ENCODE measurements at places on chromosomes 13 and 19.

DNA sequence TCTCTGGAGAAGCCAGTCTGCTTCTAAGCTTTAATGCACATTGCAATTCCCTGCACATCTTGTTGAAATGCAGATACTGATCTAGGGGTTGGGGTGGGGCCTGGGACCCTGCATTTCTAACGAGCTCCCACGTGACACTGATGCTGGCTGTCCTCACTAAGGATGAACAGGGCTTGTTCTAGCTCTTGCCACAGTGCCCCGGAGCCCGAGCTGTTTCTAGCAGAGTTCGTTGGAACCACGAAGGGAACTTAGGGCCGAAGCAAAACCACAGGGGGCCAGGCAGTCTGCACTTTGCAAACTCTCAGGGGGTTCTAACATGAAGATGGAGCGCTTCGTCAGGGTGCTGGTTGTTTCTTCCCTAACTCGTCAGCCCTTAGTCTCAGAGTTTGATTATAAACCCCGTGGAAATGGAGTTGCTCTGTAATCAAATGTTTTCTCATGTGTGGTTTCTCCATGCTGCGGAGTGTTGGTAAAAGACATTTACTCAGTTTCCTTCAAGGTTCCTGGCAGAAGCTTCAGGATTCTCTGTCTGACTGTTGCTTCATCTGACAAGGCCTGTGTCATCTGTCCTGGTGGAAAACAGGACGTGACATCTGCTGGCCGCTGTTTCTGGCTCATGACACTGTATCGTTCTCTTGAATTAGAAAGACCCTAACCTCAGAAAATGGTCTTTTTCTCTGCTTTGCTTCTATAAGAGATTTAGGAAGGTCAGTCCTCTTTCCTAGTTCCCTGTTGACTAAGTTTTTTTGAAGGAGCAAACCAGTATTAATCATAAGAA lies 221.5 kb downstream of the TEX29 start:
- DNase-seq: no peak

DNA sequence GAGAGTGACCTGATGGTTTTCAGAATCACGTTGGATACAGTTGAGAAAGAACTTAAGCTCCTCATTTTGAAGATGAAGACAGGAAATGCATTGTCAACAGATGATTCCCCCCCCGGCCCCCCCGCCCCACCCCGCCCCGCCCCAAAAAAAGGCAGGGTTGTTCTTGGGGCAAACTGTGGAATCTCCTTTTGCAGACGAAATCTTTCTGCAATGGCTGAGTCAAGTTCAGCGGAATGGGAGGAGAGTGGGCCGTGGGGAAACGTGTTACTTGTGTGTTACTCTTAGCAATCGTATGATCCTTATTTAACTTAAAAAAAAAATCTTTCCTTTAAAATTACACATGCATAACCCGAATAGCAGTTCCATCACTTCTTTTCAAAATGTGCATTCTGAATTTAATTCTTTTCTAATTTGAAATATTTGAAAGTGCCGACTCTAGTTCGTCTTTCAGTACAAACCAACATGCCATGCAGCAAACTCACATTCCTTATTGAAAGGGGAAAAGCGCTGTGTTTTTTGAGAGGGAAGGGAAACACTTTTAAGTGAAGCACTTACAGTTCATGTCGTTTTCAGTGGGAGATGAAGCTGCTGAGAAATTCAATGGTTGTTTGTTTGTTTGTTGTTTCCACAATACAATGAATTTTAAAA lies 348.5 kb upstream of the ARGLU1 start:
- DNase-seq: no peak

DNA sequence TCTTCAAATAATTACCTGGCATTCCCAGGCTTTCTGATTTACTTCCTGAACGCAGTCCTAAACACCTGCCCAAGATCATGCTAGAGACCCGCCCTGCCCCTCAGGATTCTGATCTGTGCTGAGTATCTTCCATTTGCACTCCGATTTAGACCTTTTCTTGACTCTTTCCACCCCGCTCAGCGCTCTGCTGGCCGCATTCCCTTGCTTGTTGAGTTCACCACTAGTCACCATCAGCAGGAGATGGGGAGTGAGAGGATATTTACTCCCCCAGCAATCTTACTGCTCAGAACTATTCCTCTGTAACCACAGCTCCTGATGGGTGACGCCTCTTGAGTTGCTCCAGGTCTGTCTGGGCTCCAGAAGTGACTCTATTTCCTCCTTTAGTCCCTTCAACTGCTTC lies 419.4 kb upstream of the MIR17HG start:
- no peak for DNase-seq

- no peak for DNase-seq
Observed at GRCh38 chr13:77544355-77544754, 8.8 kb downstream of the SCEL start.

- no peak for DNase-seq
Observed at GRCh38 chr19:30530751-30531150, 158.6 kb downstream of the ZNF536 start.

DNA sequence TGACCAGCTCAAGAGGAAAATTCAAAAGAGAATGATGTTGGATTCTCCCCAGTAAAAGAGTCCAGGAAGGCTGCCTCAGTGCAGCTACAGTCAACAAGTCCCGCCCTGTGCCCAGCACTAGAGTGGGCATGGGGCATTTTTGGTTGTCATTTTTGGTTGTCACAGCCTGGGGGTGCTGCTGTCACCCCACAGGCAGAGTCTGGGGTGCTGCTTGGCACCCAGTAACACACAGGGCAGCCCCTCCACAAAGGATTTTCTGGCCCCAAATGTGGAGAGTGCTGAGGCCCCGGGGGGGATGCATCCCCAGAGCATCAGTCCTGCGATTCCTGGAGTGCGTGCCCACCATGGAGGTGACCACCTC lies 28.2 kb upstream of the TMEM255B start:
- DNase-seq: no peak

- DNase-seq: no peak
Observed at GRCh38 chr13:84430015-84430414, 547.7 kb upstream of the SLITRK1 start.

GRCh38 chr19:16039081-16039480 lies 37.2 kb upstream of the TPM4 start:
- no peak for DNase-seq

GRCh38 chr19:12995596-12996405 lies 526 bp downstream of the NFIX start:
- no peak for DNase-seq

GRCh38 chr13:83229574-83230305 lies 652.5 kb downstream of the SLITRK1 start:
- DNase-seq: no peak

- DNase-seq: no peak
Observed at GRCh38 chr13:23790577-23791170, 98.5 kb downstream of the MIPEP start.

- no peak for DNase-seq
Observed at GRCh38 chr19:2519482-2519881, 43.6 kb downstream of the GADD45B start.

DNA sequence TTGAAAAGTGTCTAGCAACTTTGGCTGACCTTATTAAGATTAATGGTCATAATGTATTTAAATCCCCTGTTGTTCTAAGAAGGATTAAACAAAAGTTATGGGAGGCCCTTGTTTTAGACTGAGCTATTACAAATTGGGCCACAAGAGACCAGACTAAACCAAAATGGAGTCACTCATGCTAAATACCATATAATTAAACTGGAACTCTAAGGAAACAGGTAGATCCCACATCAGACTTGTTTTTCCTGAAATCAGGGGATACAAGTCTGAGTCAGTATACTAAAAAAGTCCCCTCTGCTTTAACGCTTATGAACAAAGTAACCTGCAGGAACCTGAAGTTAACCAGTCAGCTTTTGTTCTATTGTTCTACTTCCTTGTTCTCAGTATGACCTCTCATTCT lies 305.9 kb upstream of the SGCG start:
- no peak for DNase-seq

DNA sequence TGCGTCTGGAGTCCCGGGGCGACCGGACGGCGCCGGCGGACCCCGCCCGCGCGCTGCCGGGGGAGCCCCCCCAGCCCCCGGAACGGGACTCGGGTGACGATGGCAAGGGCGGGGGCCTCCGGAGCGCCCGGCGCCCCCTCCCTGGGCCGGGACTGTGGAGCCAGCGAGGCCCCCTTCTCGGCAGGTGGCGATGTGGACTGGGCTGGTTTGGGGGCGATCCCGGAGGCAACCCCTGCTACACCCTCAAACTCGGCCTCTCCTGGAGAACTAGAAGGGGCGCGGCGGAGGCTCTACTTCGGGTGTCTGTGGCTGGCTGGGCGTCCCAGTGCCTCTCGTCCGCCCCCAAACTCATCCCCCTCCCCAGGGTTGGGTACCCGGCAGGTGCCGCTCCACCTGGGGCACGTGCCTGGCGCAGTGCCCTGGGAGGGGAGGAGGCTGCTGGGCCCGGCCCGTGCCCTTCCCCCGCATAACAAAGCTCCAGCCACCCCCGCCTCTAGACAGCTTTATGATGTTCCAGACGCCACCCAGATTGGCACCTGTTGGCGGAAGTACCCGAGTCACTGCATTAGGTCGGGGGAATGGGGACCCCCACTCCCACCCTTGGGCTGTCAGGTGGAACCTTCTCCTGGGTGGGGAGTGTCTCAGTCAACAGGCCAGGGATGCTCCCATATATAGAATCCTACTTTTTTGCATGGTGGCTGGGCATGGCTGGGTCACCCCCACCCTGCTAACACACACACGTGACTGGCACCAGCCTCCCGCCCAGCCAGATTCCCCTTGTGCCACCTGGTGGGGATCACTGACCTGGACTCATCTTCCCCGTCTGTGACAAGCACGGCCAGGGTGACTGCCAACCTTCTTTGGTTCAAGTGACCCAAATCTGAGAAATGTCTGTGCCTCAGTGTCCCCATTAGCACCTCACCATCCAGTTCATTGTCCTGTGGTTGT lies 722 bp downstream of the PKN1 start:
- no peak for DNase-seq

- no peak for DNase-seq
Observed at GRCh38 chr13:99507986-99508385, 6.7 kb downstream of the TM9SF2 start.

- no peak for DNase-seq
Observed at GRCh38 chr19:39949026-39949747, 14.8 kb upstream of the FCGBP start.

DNA sequence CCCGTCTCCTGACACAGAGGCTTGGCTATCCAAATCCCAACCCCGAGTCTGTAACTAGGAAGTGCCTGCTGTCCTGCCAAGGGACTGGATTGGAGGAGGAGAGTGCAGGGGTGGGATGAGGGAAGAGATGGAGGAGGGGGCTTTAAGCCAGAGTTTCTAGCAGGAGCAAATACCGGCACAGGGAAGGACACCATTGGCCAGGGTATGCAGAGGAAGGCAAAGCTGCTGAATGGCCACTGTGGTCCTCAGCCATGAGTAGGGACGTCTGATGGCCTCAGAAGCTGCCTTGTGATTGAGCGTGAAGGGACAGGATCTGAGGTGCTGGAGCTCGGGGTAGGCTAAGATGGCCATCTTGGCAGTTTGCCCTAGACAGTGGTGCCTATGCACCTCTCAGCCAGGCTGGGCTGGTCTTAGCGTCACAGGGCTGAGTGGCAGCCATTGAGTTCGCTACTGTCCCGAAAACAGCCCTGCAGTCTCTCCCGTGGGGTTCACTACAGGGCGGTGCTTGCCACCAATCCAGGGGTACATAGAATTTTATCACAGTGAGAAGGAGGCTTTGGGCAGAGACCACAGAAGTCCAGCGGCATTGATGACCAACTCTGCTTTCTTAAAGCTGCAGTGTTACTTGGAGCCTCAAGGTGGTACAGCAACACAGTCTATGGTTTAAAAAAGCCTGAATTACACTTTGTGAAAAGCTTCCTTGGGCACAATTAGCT lies 61.8 kb downstream of the AKAP11 start:
- no peak for DNase-seq

GRCh38 chr13:44763615-44764301 lies 187.6 kb upstream of the TSC22D1 start:
- DNase-seq: no peak

DNA sequence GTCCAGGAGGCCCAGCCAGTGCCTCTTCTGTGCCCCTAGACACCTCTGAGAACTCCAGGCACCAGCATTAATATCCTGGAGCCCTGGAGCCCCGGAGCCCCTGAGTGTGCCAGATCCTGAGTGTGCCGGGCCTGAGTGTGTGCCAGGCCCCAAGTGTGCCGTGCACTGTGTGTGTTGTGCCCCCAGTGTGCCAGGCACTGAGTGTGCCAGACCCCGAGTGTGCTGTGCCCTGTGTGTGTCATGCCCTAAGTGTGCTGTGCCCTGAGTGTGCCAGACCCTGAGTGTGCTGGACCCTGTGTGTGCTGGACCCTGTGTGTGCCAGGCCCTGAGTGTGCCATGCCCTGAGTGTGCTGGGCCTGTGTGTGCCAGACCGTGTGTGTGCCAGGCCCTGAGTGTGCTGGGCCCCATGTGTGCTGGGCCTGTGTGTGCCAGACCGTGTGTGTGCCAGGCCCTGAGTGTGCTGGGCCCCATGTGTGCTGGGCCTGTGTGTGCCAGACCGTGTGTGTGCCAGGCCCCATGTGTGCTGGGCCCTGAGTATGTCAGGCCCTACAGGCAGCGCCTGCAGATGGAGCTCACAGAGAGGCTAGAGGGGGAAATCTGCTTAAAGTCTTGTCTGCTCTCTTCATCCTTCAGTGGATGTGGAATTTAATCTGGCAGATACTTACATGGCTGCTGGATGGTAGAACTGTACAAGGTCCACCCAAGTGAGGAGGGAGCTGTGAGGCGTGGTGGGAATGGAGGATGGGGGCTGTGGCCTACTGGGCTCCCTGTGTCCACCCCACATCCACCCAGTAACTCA lies 53.9 kb downstream of the C13orf46 start:
- DNase-seq: no peak

DNA sequence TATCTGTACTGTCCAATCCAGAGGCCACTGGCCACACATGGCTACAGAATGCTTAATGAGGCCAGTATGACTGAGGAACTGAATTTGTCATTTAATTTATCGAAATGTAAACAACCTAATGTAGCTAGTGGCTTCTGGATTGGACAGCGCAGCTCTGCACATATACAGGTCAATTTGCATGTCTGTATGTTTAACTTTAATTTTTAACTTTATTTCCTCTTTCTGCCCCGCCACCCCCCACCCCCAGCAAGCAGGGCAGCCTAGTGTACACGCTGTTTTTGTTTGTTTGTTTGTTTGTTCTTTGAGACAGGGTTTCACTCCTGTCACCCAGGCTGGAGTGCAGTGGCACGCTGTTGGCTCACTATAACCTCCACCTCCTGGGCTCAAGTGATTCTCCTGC lies 15.5 kb downstream of the ZSWIM9 start:
- no peak for DNase-seq

DNA sequence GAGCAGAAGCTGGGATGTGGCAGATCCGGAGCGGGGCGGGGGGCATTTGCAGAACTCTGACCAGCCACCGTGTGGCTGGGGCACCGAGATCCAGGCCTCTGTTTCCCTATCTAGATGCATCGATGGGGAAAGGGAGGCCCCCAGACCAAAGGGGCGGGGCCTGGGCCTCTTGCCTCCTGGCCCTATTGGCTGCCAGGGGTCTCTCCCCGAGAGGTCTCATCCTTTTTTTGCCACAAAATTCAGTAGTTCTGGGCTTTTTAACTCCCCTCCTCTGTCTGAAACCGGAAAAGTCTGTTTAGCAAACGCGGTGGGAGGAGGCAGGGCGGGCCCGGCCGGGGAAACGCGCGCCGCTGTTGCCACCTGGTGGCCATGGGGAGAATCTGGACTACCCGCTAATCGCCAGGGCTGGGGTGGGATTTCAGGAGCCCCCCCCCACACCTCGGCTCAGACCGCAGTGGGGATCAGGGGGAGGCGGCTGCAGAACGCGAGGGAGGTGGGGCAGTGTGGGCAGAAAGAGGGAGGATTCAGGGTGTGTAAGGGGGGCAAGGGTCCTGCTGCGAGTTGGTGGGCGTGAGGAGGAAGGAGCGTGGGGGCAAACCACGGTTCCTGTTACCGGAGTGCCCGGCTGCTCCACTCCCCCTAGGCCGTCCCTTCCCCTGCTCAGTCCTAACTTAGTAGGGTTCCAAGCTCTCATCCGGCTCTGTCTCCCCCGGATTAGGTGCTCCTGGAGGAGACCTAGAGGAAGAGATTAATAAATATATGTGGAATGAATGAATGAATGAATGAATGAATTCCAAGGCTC lies 28.3 kb downstream of the IL12RB1 start:
- DNase-seq: peak; percentile 68

All from activated CD4-positive, alpha-beta T cell treated with anti-CD3 and anti-CD28 coated beads, Interleukin-2, amount 50 U/mL, for 24 hours (primary cell).